ENCODE measurements at places on chromosomes 5 and 9.

- DNase-seq, result no peak
Measured at GRCh38 chr5:154311362-154311761, 120.8 kb downstream of the GALNT10 start.

GRCh38 chr5:40436535-40437237 is 243.0 kb upstream of the PTGER4 start:
- peak; percentile 89 for DNase-seq

GRCh38 chr5:27437594-27438200 is 399.3 kb upstream of the CDH9 start:
- no peak for DNase-seq

GRCh38 chr9:98087420-98088354 is 31.2 kb downstream of the NANS start:
- DNase-seq, result peak; percentile 44

GRCh38 chr9:94912700-94913249 is 186.3 kb downstream of the AOPEP start:
- no peak for DNase-seq

DNA sequence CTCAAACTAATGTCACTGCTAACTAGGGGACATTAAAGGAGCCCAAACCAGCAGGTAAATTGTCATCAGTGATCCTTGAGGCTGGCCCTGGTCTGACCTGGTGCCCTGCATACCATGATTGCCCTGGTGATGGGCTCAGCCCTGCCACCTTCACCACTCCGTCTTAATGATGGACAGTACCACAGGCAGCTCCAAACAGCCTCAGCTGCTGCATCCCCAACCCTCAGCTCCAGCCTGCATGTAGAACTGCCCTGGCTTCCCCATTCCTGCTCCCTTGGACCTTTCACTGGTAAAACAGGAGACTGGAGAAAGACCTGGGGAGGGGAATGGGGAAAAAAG is 190.0 kb downstream of the GAS1 start:
- DNase-seq, result no peak

DNA sequence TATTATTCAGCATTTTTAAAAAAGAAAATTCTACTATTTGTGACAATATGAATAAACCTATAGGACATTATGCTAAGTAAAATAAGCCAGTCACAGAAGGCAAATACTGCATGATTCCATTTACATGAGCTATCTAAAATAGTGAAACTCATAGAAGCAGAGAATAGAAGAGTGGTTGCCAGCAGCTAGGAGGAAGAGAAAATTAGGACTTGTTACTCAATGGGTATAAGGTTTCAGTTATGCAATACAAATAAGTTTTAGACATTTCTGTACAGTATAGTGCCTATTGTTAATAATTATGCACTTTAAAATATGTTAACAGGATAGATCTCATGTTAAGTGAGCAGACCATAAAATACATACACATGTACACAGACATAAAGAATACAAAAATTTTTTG is 73.8 kb upstream of the SPINK5 start:
- no peak for DNase-seq

DNA sequence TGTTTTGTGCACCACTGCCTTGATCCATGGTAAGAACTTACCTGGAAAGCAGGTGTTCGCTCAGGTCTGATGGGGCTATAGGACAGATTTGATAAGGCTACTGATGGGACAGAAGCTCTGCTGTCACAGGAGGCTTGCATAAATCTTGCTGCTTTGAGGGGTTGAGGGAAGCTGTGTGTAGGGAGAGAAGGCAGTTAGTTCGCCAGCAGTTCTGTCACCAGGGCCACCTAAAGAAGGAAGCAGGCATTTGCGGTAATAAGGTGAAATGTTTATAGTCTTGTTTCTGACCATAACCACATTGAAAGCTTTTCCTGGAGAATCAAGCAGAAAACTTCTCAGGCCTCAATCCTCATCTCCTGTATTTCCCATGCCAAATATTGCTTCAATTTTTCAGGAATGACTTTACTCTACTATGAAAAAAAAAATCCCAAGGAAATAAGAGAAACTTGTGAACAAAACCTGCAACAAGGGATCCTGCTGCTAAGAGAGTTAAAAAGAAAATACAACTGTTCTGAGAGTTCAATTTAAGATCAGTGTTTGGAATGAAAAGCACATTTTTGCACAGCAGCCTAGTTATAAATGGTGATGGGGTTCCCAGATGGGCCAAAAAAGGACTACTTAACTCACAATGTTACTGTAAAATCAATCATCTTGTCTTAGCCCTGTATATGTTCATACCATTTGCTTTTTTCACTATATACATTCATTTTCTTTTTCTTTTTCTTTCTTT is 122.0 kb upstream of the RANBP3L start:
- no peak for DNase-seq

DNA sequence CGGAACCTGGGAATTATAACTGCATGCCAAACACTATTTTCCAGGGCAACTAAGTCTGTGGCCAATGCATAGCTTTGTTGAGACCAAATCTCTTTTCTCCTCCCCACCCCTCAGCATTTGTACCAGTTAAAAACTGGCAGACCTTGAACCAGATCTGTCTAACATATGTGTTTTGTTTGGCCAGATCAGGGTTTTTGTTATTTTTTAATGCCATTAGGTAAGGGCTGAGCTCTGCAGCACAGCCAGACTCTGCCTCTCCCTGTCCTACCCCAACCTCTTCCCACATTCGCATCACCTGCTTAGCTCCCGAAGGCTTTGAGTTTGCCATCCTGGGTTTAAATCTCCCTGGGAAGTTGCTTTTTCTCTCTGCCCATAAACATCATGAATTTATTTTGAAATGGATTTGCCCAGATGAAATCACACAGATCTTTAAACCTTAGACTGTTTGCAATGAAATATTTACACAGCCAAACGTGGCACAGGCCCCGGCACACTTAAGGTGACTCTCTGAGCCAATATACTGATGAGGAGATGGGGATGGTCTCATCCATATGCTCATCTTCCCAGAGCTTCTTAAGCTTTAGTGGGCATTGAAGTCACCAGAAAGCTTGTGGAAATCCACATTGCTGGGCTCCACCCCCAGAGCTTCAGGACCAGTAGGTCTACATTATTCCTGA is 54.0 kb upstream of the ALDH1B1 start:
- DNase-seq, result no peak

DNA sequence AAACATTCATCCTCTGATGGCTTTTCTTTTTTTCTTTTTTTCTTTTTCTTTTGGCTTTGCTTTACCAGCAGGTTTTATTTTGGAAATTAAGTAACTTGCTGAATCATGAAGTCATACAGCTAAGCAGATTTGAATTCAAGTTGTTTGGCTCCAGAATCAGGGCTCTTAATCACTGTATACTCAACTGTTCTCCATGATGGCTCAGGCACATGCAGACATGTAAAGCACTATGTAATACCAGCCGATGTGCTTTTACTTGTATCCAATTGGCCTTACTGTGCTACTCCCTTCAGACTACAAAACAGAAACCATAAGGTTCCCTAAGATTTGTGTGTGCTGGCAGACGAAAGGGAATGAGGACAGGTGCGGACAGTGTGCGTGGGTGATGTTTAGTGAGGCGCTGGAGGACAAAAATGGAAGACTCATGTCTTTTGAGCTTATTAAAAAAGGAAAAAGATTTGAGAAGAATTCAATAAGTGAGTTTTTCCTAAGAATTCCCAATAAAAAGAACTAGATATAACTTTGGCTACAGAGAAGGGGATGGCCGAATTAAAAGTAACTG is 44.7 kb upstream of the OTP start:
- DNase-seq, result no peak

- no peak for DNase-seq
Measured at GRCh38 chr9:136590821-136591752, 45.2 kb upstream of the NOTCH1 start.

GRCh38 chr9:1916095-1916494 is 99.1 kb upstream of the SMARCA2 start:
- DNase-seq, result no peak

DNA sequence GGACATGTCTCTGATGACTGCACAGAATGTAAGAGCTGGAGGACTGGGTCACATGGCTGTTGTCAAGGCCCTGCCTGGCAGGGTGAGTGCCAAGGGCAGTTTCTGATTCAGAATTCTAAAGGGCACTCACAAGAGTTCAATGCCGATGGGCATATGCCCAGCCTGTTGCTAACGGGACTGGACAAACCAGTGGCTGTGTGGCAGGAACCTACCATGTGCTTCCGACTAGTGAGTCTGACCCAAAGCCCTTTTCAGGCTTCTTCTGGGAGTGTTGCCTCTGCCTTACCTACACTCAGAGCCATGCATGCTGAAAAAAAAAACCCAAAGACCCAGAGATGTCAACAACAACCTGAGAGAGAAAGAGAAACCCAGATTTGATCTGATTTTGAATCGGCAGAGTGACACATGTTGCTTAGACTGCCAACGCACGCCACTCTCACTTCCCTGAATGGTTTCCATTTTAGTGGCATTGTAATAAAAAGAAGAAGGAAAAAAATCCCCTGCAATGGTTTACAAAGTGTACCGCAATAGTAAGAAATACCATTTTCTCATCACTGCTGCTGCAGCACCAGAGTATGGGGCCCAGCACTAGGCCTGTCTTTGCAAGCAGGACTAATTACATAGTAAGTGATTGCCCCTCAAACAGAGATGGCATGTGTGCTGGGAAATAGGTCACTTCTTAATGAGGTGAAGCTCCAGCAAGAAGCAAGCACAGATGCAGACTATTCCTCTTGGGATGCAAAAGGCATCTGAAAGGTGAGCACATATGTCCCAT is 194.3 kb downstream of the PALM2AKAP2 start:
- no peak for DNase-seq

DNA sequence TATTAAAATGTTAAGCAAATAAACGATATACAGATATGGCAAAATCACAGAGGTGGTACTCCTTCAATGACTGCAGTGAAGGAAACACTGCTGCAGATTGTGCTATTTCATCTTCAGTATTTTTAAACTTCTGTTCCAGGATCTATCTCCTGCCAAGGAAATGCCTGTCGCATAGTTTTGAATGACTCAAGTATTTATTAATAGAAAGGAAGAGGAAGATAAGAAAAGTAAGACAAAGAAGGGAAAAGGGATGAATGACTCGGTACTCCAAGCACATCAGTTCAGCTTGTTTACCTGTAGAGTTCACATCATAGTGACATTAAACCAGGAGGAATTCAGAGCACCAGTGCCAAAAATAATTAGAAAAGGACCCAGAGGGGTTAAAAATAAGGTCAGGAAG is 5.1 kb upstream of the GPX8 start:
- DNase-seq, result no peak

DNA sequence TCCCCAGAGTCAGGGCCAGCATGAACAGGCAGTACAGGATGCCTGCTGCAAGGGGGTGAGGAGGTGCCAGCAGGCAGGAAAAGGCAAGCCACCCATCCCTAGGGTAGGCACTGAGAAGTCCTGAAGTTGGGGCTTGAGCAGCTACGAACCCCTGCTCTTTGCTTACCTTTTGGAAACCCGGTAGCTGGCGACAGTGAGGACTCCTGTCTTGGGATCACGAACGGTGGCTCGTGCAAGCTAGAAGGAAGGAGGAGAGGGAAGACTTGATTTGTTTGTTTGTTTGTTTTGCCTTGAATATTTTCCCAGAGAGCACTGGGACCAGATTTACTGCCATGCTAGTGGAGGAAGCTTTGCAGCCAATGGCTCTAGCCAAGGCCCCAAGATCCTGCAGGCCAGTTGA is 23.7 kb downstream of the P4HA2 start:
- no peak for DNase-seq

DNA sequence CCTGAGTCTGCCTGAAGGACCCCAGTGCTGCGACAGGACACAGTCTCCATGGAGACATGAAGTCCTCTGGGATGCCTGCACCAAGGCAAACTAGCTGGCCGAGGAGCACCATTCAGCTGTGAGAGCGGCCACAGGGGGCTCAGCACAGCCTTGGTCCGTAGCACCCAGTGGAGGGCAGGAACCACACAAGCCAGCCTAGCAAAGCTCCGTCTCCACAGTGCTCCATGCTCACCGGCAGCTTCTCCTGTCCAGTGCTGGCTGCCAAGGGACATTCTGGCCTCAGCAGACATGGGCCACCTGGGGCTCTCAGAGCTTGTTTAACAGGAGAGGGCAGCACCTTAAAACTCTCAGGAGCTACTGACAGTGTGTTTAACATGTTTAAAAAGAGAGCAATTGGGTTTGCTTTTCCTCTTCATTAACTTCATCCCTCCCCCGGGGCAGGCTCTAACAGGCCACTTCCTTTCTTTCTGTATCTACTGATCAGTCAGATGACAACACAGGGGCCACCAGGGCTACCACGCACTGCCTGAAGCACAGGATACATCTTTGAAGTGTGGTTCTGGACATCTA is 57.0 kb downstream of the SECISBP2 start:
- DNase-seq, result no peak

- no peak for DNase-seq
Measured at GRCh38 chr5:135335031-135335828, 63.8 kb downstream of the MACROH2A1 start.

- DNase-seq, result no peak
Measured at GRCh38 chr5:143213851-143214363, 189.6 kb downstream of the NR3C1 start.

DNA sequence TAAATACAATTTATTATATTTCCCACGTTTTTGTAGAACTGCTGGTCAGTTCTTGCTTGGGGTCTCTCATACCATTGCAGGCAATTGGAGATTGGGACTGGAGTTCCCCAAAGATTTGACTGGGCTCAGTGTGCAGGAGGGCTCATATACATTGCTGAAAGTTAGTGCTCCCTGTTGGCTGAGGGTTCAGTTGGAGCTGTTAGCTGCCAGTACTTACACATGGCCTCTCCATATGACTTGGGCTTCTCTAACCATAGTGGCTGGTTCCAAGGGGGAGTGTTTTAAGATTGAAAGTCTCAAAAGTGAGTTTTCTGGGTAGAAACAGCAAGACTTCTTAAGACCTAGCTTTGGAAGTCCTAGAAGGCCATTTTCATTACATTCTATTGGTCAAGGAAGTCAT is 102.9 kb downstream of the MAN2A1 start:
- no peak for DNase-seq

GRCh38 chr5:106154280-106154716 is 1516.4 kb downstream of the EFNA5 start:
- no peak for DNase-seq
